ENCODE measurements at places on chromosomes 4 and X. TPM values are rescaled to one million over a fixed set of nuclear protein-coding genes. Genes with fewer than 3 reads are reported as not detected.

Gene EPGN
- total RNA-seq, result not detected

Gene CFAP299
- total RNA-seq, result not detected

Gene PLXNB3
- total RNA-seq, result 3.5 TPM

Gene KCTD8
- not detected for total RNA-seq

Gene SPANXA2
- total RNA-seq, result 0.20 TPM

Gene PLAC8
- 1.1 TPM for total RNA-seq

Gene NXF2B
- total RNA-seq, result not detected

Gene FHIP1A
- total RNA-seq, result 0.12 TPM

Gene CENPI
- 9.9 TPM for total RNA-seq

Gene TEX13D
- total RNA-seq, result not detected

Gene CXCL5
- total RNA-seq, result 28.1 TPM

Gene USP17L22
- total RNA-seq, result not detected

Gene NWD2
- total RNA-seq, result 0.01 TPM

Gene F9
- not detected for total RNA-seq

Gene CLCN4
- 3.6 TPM for total RNA-seq

Gene CD99
- total RNA-seq, result 299 TPM

Gene SAGE1
- total RNA-seq, result not detected

Gene HOPX
- not detected for total RNA-seq

Gene ADH1C
- total RNA-seq, result not detected

Gene DMP1
- total RNA-seq, result not detected

Gene MGARP
- 0.95 TPM for total RNA-seq

Gene HTRA3
- 20.4 TPM for total RNA-seq

Gene GPR143
- 0.15 TPM for total RNA-seq

Gene CCKAR
- total RNA-seq, result not detected

Gene BST1
- 17.8 TPM for total RNA-seq

Gene USP27X
- total RNA-seq, result 4.1 TPM

Gene RNF128
- total RNA-seq, result not detected

Gene SERTM2
- total RNA-seq, result not detected

Gene TCEAL6
- not detected for total RNA-seq

Gene NR0B1
- 33.7 TPM for total RNA-seq

Gene PARM1
- 0.55 TPM for total RNA-seq

Gene SFRP2
- 0.05 TPM for total RNA-seq

Gene PRDX4
- 299 TPM for total RNA-seq

Gene CPEB2
- 7.9 TPM for total RNA-seq

Gene SATL1
- not detected for total RNA-seq

Gene TMEM156
- total RNA-seq, result 22.8 TPM

Gene ANOS1
- total RNA-seq, result 0.02 TPM

Gene RASSF6
- 0.80 TPM for total RNA-seq

Gene ESX1
- total RNA-seq, result not detected

Gene MGAT4D
- not detected for total RNA-seq

Gene NHS
- 2.3 TPM for total RNA-seq

Gene SPANXN4
- not detected for total RNA-seq

Gene BGN
- not detected for total RNA-seq

Gene PAGE4
- total RNA-seq, result not detected

Gene TNIP3
- total RNA-seq, result 0.39 TPM

Gene DACH2
- total RNA-seq, result not detected

Gene VSIG4
- not detected for total RNA-seq

Gene MAGEH1
- 6.5 TPM for total RNA-seq

Gene ZNF630
- total RNA-seq, result 0.20 TPM

Gene TKTL2
- total RNA-seq, result not detected

Gene RHOXF1
- not detected for total RNA-seq

Gene LUZP4
- total RNA-seq, result not detected

Gene ACOT9
- total RNA-seq, result 101 TPM

Gene ZDHHC9
- total RNA-seq, result 57.4 TPM

Gene ANXA3
- 60.0 TPM for total RNA-seq

Gene PRPS2
- 40.7 TPM for total RNA-seq

Measured in A549 treated with Hydrocortisone at 1 μM for 4 hours (cell line).